Astrocyte (in vitro differentiated cells and primary cell): ENCODE measurements at places on chromosomes 3 and 15. TPM values are rescaled to one million over a fixed set of nuclear protein-coding genes. Genes with fewer than 3 reads are reported as not detected.

DPPA4 gene
- 81.5 and 83.0 TPM in 2 replicates for total RNA-seq

DNA sequence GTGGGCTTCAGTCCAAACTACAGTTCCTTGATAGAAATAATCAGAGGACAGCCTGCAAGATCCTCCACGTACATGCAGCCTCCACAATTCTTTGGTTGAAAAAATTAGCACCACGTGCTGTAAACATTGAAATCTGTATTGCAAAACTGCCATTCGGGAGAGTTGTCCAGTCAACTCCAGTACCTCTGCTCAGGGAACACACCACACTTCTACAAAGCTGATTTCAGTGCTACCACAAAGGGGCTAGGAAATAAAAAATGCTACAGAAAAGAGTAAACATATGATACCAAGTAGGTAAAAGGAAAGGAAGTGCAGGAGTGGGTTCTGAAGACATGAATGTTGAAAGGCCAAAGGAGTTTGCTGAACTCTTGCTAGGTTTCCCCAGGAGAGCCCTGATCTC is 40.4 kb downstream of the GHSR start:
- no peaks in the 10 kb centered on the region for H3K4me1 ChIP-seq
- no peak overlapping the region for H3K27ac ChIP-seq
- H3K36me3 ChIP-seq: no peaks in the 10 kb centered on the region
- H3K27me3 ChIP-seq: no peaks in the 10 kb centered on the region
- DNase-seq: no peak

- H3K27ac ChIP-seq: no peak overlapping the region
- no peaks in the 10 kb centered on the region for H3K27me3 ChIP-seq
- H3K36me3 ChIP-seq: peaks cover 27% of the 10 kb centered on the region
- H3K4me1 ChIP-seq: peaks cover 10% of the 10 kb centered on the region
- DNase-seq: no peak
Observed at GRCh38 chr15:89799011-89799911, 15.4 kb downstream of the ANPEP start.

DNA sequence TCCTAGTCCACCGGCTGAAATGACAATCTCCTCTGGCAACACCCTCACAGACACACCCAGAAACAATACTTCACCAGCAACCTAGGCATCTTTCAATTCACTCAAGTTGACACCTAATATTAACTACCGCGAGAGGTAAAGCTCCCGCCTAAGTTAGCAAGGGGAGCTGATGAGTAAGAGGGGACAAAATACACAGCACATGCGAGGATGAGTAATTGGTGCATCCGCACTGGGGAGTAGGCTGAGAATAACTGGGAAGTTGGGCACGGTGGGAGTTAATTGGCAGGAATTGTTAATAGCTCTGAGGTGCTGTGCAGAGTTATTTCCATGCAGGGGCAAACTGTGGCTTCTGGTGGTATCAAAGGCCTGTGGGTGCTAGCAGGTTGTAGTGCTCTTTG is 14.5 kb upstream of the PLD1 start:
- H3K27ac ChIP-seq: peak overlapping the region; percentile 35
- H3K4me1 ChIP-seq: peaks cover 11% of the 10 kb centered on the region
- DNase-seq: peak; percentile 70

DNA sequence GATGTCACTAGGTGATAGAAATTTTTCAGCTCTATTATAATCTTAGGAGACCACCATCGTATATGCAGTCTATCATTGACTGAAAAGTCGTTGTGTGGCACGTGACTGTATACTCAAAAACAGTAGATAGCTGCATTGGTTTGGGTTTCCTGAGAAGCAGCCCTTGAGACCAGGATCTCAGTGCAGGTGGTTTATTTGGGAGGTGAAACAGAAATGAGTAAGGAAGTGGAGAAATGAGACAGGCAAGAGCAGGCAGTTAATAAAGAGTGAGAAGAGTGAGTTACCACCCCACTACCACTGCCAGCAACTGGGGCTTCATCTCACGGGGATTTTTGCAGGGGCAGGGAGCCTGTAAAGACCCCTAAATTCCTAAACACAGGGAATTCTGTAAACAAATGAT is 221.0 kb downstream of the SHQ1 start:
- no peak overlapping the region for H3K4me3 ChIP-seq
- no peaks in the 10 kb centered on the region for H3K36me3 ChIP-seq
- H3K27ac ChIP-seq: no peak overlapping the region
- DNase-seq: no peak
- no peaks in the 10 kb centered on the region for H3K27me3 ChIP-seq

DNA sequence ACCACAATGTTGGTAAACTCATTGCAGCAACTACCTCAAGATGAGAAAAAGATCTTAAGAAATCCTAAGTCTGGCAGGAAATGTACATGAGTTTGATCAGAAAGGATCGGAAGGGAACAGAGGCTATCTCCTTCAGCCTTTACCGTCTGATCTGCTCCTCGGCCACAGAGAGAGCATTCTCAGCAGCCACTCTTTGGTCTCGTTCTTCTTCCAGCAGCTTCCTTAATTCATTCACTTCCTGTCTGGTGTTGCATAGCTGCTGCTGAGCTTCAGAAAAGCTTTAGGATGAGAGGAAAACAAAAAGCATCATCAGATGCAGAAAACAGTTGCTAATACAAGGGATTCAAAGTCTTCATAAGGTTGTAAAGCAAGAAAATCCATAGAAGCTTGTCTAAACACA is 6.6 kb upstream of the HCLS1 start:
- H3K27me3 ChIP-seq: no peaks in the 10 kb centered on the region
- no peaks in the 10 kb centered on the region for H3K4me1 ChIP-seq
- peaks cover 53% of the 10 kb centered on the region for H3K36me3 ChIP-seq
- DNase-seq: no peak

GRCh38 chr3:12436514-12437220 is 47.6 kb upstream of the TSEN2 start:
- no peaks in the 10 kb centered on the region for H3K27me3 ChIP-seq
- peak overlapping the region; percentile 41 for H3K4me3 ChIP-seq
- no peaks in the 10 kb centered on the region for H3K36me3 ChIP-seq
- DNase-seq: peak; percentile 75

DNA sequence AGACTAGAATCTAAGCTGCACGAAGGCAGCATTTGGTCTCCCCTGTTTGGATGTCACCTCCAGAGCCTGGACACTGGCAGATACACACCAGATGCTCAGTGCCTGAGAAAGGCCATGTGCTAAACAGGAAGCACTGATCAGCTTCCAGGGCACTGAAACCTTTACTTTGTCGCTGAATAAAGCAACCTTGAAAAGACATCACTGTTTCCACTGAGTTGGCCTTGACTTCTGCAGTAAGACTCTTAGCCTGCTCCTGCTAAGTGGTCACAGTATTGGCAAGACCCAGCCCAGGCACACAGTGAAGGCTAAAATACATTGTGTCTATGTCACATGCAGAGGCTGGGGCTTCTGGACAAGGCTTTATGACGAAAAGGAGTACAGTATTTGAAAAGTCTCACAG is 104.3 kb upstream of the ICE2 start:
- no peak overlapping the region for H3K27ac ChIP-seq
- DNase-seq: no peak
- peaks cover 19% of the 10 kb centered on the region for H3K27me3 ChIP-seq
- no peak overlapping the region for H3K4me3 ChIP-seq
- no peaks in the 10 kb centered on the region for H3K36me3 ChIP-seq
- H3K4me1 ChIP-seq: no peaks in the 10 kb centered on the region

- H3K27me3 ChIP-seq: no peaks in the 10 kb centered on the region
- no peak overlapping the region for H3K27ac ChIP-seq
- no peaks in the 10 kb centered on the region for H3K36me3 ChIP-seq
Observed at GRCh38 chr3:65151666-65152065, 463.9 kb upstream of the ADAMTS9 start.

DNA sequence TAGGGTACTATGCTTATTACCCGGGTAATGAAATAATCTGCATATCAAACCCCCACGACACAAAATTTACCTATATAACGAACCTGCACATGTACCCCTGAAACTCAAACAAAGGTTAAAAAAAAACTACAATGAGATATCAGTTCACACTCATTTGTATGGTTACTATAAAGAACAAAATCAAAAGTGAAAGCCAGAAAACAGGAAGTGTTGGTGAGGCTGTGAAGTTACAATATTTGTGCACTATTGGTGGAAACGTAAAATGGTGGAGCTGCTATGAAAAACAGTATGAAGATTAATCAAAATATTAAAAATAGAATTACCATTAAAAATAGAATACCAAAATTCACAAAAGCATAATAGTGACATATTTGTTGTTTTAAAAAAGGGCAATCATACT is 128.9 kb downstream of the ZIC1 start:
- no peak overlapping the region for H3K27ac ChIP-seq
- H3K4me3 ChIP-seq: no peak overlapping the region
- H3K27me3 ChIP-seq: no peaks in the 10 kb centered on the region
- no peaks in the 10 kb centered on the region for H3K36me3 ChIP-seq
- DNase-seq: no peak

B3GNT5 gene
- 15.1 and 15.8 TPM in 2 replicates for total RNA-seq

GRCh38 chr3:52874160-52874701 is 23.1 kb downstream of the STIMATE start:
- no peaks in the 10 kb centered on the region for H3K4me1 ChIP-seq
- no peak overlapping the region for H3K4me3 ChIP-seq
- no peak overlapping the region for H3K27ac ChIP-seq
- no peaks in the 10 kb centered on the region for H3K36me3 ChIP-seq
- DNase-seq: no peak

DNA sequence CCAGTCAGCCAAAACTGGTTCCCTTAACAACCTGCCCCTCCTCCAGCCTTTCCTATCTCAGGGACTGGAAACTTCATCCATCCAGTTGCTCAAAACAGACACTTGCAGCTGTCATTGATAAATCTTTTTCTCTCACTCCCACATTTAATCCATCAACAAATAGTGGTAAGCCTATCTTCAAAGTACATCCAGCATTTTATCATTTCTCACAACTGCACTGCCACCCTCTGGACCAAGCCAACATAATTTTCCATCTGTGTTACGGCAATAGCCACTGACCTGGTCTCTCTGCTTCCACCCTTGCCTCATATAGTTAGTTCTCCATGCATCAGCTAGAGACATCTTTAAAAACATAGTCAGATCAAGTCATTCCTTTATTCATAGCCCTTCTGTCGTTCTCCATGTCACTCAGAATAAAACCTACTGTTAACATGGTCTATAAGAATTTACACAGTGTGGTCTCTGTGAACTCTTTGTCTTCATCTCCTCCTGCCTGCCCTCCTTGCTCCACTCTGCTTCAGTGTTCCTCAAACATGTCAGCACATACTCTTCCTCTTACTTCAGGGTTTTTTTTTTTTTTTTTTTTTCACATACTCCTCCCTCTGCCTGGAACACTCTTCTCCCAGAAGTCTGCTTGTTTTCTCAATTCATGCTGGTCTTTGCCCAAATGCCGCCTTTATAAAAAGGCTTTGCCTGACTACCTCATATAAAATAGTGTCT is 102.5 kb upstream of the COL6A5 start:
- no peaks in the 10 kb centered on the region for H3K4me1 ChIP-seq
- no peak for DNase-seq
- H3K27me3 ChIP-seq: no peaks in the 10 kb centered on the region
- H3K4me3 ChIP-seq: no peak overlapping the region
- no peaks in the 10 kb centered on the region for H3K36me3 ChIP-seq
- H3K27ac ChIP-seq: no peak overlapping the region

CLEC3B gene
- 0.32 TPM in 1 of 2 replicates, not detected in the other for total RNA-seq

ETV5 gene
- total RNA-seq: 55.3 and 58.3 TPM in 2 replicates

COPS2 gene
- total RNA-seq: 94.3 and 99.2 TPM in 2 replicates

DNA sequence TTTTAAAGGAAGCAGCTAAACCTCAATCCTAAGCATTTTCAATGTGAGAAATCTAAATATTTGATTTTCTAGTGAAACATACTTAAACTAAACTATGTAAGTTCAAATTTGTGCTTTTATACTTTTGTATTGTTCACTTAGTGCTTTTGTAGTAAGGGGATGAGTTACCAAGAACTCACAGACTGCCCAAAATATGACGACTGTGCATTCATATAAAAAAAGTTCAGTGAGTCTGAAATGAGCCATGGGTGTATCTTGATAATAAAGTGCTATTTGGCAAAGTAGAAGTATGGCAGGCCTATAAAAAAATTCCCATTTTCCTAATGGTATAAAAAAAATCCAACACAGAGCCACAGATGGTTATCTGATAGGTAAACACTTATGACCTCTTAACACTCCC is 66.2 kb downstream of the NPTN start:
- H3K4me1 ChIP-seq: peaks cover 10% of the 10 kb centered on the region
- peaks cover 41% of the 10 kb centered on the region for H3K36me3 ChIP-seq
- H3K27ac ChIP-seq: no peak overlapping the region
- no peak overlapping the region for H3K4me3 ChIP-seq

DUOXA2 gene
- not detected in 2 replicates for total RNA-seq

DNA sequence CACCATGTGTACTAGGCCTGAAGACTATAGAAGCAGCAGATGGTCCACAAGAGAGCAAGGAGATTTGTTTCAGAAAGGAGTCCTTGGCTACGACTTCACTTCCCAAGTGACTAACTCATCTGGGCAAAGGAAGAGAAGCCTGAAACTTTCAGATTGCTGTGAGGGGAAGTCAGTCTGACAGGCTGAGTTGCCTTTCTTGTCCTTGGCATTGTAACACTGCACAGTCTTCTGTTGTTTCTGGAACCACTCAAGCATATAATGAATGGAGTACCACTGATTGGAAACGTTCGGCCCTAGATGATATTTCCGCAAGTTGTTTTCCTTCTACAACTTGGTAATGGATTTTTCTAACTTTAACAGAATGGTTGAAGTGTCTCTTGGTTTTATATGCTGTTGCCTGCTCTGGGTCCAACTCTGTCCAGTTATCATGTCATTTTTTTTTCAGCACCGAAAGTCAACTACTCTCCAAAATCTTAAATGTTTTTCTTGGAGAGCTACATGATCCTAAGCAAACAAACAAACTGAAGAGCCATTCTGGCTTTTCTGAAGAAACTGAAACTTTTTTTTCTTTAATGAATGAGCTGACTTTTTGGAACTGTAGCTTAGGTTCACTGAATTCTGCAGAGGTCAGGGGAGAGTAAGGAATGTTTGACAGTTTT is 685.7 kb downstream of the MECOM start:
- no peak overlapping the region for H3K27ac ChIP-seq
- H3K4me1 ChIP-seq: no peaks in the 10 kb centered on the region
- no peaks in the 10 kb centered on the region for H3K36me3 ChIP-seq
- H3K27me3 ChIP-seq: no peaks in the 10 kb centered on the region
- no peak overlapping the region for H3K4me3 ChIP-seq

DNA sequence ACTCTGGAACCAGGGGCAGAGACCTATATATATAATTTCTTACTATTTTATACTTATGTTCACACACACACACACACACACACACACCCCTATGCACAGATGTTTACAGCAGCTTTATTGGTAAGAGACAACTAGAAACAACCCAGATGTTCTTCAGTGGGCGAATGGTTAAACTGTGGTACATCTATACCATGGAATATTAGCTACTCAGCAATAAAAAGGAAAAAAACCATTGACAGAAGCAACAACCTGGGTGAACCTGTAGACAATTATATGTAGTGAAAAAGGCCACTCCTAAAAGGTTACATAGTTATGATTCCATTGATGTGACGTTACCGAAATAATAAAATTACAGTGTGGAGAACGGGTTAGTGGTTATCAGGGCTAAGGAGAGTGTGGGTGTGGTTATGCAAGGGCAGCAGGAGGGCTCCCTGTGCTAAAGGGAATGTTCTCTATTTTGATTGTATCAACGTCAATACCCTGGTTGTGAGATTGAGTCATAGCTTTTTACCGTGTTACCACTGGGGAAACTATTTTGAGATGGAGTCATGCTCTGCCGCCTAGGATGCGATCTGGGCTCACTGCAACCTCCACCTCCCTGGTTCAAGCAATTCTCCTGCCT is 85.5 kb downstream of the FLNB start:
- peak; percentile 87 for DNase-seq
- H3K4me3 ChIP-seq: peak overlapping the region; percentile 11
- peaks cover 26% of the 10 kb centered on the region for H3K36me3 ChIP-seq
- H3K27me3 ChIP-seq: no peaks in the 10 kb centered on the region
- H3K27ac ChIP-seq: peak overlapping the region; percentile 52
- H3K4me1 ChIP-seq: peaks cover 5% of the 10 kb centered on the region

FSD2 gene
- 0.09 TPM in 1 of 2 replicates, not detected in the other for total RNA-seq

POLR2M gene
- total RNA-seq: 61.4 and 71.5 TPM in 2 replicates
